ENCODE measurements at places on chromosomes 11 and 22.

GRCh38 chr11:93330446-93330984, at the start of gene DEUP1:
DEUP1 (plus strand) TSS chr11:93330742; CDS start chr11:93332260, 1,518 bp downstream.
- DNase-seq: no peak

DNA sequence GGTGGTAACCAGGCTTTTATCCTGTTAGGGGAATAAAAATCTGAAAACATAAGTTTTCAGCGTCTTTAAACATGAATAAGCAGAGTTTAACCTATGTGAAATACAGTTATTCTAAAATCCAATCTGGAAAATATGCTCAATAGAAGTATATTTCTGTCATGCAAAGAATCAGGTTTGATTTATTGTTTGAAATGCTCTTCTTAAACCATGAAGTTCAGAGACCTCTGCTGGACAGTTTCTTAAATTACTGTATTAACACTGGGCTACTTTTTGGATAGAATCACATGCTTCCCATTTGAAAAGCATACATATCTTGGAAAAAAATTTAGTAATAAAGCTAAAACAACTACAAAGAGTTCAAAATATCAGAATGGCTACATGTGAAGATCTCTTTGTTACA, 25.4 kb downstream of the APIP start:
- no peak for DNase-seq

- DNase-seq: no peak
Observed at GRCh38 chr11:116217006-116217405, 555.8 kb downstream of the BUD13 start.

GRCh38 chr11:63277345-63277943, 34.0 kb upstream of the SLC22A25 start:
- DNase-seq: no peak

- DNase-seq: no peak
Observed at GRCh38 chr11:119092880-119093842, 8.5 kb downstream of the HMBS start.

GRCh38 chr11:47512701-47513100, 40.2 kb downstream of the CELF1 start:
- DNase-seq: no peak

DNA sequence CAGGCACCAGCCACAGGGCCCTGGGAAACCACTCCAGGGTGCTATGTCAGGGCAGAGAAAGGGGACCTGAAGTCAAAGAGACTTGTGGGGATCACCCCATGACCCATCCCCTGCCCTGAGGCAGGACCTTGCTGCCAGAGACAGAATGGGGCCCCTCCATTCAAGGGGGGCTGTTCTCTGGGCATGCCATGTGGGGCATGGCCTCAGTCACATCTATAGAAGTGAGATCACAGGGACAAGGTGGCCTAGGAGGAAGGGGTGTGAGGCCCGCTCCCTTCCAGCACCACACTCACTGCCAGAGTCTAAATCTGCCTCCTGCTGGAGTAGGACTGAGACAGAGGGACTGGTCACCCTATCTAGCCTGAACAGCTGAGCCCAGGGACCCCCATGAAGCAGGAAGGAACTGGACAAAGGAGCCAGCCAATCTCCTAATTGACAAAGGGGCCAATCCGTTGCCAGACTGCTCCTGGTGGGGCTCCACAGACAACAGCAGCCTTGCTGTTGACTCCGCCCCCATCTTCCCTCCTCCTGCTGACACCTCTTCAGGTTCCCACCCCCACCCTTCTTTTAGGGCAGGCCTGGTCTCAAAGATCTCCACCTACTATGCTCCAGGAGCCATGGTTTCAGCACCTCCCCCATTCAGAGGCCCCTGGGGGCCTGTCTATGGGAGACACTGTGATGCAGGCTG, 26.0 kb downstream of the NEAT1 start:
- DNase-seq: no peak

GRCh38 chr22:42388130-42388797, 43.9 kb downstream of the NFAM1 start:
- no peak for DNase-seq

- no peak for DNase-seq
Observed at GRCh38 chr22:32765132-32765618, 36.3 kb upstream of the TIMP3 start.

- DNase-seq: no peak
Observed at GRCh38 chr11:120911943-120912342, 112.0 kb upstream of the TBCEL start.

- no peak for DNase-seq
Observed at GRCh38 chr11:18731441-18731840, 5.5 kb upstream of the IGSF22 start.

- DNase-seq: peak; percentile 46
Observed at GRCh38 chr11:95088946-95089619, 563 bp upstream of the ENDOD1 start.

DNA sequence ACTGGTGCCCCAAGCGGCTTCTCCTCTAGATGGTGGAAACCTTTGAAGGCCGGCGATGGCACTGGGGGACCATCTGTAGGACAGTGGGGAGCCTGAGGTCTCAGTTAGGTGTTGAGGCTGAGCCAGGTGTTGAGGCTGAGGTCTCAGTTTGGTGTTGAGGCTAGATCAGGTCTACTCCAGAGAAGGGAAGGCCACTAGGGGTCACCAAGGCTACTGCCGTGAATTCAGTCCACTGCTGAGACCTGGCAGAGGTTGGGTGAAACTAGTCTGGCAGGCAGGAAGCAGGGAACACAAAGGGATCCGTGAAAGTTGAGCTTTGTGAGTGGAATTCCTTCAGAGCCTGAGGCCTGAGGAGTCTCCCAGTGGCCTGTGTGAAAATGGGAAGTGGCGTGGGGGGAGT, 123.8 kb upstream of the FGF3 start:
- no peak for DNase-seq

GRCh38 chr22:30304495-30305244, 15.4 kb upstream of the CASTOR1 start:
- DNase-seq: no peak

GRCh38 chr11:117909611-117910382, 19.4 kb downstream of the TMPRSS13 start:
- no peak for DNase-seq

GRCh38 chr11:122697636-122698167, 42.2 kb downstream of the UBASH3B start:
- DNase-seq: no peak

DNA sequence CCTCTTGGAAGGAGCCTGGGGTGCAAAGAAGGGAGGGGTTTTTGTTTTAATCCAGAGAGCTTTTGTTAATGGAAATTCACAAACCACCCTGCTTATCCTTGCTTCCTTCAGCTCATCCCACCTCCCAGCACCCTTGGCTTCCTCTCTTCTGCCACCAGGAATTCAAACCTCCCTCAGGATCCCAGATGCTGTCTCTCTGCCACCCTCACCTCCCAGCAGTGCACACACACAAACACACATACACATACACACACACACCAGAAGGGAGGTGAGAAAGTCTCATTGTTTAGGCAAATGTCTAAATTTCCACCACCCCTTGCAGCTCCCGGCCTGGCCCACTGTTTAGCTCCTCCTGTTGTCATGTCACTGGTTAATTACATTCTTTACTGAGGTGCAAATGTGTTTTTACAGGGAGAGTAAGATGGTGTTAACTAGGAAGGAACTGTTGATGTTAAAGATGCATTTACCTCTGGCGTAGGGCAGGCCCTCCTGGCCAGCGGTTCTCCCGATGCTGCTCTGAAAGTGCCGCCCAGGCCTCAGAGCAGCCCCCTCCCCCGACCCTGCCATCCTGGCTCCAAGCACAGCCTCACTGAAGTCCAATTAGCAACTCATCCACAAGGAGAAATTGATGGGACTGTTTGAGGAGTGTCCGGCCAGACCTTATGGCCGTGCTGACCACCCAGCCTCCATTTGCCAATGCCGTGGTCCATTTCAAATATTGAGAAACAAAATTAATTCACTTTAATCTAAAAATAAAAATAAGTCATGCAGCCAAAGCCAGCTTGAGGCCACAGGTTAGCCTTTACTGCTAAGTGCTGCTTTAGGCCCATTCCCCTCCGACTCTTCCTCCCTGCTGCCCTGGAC, 165.4 kb downstream of the FEZ1 start:
- no peak for DNase-seq

GRCh38 chr11:69919659-69920344, 100.6 kb upstream of the FGF3 start:
- DNase-seq: no peak

DNA sequence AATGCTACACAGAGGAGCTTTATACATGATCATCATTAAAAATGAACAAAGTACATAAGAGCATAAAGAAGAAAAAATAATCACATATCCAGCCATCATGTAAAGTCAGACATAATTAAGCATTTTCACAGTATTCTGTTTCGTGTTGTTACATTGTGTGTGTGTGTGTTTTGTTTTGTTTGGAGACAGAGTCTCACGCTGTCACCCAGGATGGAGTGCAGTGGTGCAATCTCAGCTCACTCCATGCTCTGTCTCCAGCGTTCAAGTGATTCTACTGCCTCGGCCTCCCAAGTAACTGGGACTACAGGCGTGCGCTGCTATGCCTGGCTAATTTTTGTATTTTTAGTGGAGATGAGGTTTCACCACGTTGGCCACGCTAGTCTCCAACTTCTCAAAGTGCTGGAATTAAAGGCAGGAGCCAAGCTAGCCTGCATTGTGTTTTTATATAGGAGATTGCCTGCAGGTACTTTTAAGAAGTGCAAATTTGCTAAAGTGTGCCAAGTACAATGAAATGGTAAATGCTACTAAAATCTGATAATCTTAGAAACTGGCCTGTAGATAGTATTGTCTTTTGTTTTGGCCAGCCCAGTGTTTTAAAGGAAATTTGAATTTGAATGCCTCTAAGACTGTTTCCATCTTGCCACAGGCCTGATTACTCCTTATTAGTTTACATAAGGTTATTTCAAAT, 7.8 kb downstream of the CTSC start:
- DNase-seq: no peak

- no peak for DNase-seq
Observed at GRCh38 chr11:133889188-133889587, 43.9 kb upstream of the SPATA19 start.
